GM03348 (cell line): ENCODE measurements at places on chromosomes 7 and 10.
A peak's percentile ranks its signal among the peaks of the same experiment; 100 is the strongest.

- DNase-seq = no peak
Measured at GRCh38 chr7:70574970-70575799, 556.8 kb upstream of the GALNT17 start.

- DNase-seq = no peak
Measured at GRCh38 chr10:122632031-122632430, 67.6 kb downstream of the C10orf120 start.

- DNase-seq = no peak
Measured at GRCh38 chr10:126290232-126290631, 98.0 kb downstream of the ADAM12 start.

DNA sequence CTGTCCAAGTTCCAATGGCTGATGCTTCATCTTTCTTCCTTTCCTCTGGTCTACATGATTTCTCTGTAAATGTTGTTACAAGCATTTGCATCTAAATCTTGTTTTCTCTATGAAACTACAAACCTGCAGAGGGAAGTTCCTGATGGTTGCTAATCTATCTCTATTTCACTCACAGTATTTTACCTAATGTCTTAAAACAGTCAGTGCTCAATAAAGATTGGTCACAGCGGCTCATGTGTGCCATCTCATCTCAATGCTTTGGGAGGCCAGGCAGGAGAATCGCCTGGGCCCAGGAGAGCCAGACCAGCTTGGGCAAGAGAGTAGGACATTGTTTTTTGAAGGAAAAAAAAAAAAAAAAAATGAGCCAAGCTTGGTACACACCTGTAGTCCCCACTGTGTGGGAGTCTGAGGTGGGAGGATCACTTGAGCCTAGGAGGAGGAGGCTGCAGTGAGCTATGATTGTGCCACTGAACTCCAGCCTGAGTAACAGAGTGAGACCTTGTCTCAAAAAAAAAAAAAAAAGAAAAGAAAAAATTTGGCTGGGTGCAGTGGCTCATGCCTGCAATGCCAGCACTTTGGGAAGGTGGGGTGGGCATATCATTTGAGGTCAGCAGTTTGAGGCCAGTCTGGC, 71.3 kb upstream of the ARMC3 start:
- no peak for DNase-seq

- DNase-seq = no peak
Measured at GRCh38 chr7:129764247-129765084, 152.9 kb downstream of the NRF1 start.

DNA sequence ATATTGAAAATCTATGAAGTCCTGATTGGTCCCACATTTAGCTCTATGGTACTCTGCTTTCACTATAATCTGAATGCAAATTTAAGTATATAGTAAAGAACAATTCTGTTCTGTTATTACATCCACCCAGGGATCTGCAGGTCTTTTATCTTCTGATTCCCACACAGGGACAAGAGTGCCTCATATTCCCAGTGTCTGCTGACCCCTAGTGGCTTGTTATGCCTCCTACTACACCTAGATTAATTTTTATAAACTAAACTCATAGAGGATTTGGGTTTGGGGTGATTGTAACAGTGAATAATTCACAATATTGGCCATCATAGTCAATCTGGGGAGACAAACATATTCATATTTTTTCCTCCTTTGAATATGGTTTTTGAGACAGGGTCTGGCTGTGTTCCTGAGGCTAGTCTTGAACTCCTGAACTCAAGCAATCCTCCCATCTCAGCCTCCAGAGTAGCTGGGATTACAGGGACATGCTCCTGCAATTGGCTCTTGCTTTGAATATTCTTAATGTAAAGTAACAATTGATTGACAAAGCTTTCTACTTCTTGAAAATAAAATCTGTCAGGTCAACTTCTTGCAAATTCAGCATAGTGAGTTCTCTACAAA, 282.1 kb downstream of the KCND2 start:
- peak; percentile 68 for DNase-seq

DNA sequence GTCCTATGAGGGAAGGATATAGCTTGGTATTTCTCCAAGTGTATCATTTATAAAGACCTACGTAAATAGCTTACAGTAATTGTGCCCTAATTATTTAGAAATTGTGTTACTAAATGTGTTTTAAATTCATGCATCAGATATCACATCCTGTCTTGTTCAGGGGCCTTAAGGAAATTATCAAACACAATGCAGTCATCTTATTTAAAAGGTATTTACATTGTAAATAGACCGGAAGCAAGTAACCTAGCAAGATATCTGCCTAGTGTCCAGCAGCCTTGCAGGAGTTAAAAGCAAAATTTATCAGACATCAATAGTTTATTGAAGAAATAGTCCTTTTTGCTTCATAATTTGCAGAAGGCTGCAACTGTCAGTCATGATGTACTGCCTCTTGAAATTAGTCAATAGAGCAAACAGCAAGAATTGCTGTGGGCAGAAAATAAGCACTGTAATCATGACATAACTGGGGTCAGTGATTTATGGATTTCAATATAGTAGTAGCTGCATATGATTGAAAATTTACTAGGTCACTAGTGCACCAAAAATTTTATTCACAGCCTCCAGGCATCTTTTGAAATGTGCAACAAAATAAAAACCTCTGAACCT, 23.1 kb downstream of the GLRX3 start:
- no peak for DNase-seq

DNA sequence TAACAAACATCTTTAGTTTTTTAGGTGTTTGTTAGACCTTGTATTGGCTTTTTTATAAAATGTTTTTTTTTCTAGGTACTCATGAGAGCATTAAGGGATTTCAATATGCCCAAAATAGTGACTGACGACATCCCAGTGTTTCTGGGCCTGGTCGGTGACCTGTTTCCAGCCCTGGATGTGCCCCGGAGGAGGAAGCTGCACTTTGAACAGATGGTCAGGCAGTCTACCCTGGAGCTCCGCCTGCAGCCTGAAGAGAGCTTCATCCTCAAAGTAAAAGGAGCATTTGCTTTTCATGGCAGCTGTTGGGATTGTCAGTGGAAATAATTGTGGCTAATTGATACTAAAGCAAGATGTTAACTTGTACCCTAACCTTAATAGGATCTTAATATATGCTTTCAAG, 161.5 kb downstream of the DNAH11 start:
- no peak for DNase-seq

DNA sequence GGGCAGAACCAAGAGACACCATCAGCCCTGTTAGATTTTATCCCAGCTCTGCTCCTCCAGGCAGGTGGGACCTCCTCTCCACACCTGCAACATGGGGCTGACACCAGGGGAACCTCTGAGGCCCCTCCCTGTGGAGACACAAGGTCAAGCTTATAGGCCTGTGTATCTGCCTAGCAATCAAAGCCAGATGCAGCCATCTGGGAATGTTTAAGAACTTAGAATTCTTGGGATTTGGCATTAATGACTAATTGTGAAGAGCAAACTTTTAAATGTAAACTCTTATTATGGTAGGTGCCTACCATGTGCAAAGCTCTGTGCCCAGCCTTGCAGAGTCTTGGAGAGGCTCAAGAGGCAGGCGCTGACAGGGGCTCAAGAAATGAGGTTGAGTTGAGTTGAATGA, 52.1 kb downstream of the TBATA start:
- DNase-seq = peak; percentile 42

DNA sequence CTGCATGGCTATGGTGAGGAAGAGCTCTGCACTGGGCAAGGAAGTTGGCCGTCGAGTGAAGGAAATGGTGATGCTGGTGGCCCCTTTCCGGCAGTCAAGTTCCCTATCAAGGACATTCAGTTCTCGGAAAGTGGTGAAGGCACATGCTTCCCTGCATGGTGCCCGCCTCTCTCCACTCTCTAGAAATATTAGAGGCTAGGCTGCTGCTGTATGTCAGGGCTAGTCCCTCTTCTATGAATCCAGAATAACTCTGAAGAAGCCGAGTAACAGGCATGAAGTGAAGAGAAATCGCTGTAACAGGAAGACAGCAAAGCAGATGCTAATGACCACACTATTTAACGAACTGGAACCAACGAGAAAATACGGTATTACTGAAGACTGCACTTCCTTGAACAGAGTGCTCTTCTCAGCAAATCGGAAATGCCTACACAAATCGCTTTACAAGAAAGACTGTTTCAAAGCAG, 5.4 kb downstream of the IDI1 start:
- DNase-seq = no peak
